BJ (cell line): ENCODE measurements at places on chromosomes 5 and 9.

DNA sequence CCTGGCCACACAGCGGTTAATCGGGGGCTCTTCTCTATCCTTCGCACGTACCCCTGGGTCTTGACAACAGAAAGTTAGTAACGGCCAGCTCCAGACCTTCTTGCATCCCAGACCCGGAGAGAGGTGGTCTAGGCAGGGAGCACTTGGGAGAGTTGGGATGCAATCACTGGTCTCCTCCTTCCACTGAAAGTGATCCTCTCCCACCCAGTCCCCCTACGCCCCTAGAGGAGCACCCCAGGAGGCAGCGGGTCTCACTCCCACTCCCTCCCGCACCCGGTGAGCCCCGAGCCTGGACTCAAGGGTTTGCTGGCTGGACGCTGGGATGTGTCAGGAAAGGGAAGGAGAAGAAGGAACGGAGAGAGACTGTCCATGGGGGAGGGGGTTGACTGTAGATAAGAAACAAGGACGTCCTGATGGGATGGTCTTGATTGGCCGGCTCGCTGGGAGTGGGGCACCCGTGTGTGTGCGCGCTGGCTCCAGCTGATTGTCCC lies 2.0 kb downstream of the RORB start:
- DNase-seq: no peak

DNA sequence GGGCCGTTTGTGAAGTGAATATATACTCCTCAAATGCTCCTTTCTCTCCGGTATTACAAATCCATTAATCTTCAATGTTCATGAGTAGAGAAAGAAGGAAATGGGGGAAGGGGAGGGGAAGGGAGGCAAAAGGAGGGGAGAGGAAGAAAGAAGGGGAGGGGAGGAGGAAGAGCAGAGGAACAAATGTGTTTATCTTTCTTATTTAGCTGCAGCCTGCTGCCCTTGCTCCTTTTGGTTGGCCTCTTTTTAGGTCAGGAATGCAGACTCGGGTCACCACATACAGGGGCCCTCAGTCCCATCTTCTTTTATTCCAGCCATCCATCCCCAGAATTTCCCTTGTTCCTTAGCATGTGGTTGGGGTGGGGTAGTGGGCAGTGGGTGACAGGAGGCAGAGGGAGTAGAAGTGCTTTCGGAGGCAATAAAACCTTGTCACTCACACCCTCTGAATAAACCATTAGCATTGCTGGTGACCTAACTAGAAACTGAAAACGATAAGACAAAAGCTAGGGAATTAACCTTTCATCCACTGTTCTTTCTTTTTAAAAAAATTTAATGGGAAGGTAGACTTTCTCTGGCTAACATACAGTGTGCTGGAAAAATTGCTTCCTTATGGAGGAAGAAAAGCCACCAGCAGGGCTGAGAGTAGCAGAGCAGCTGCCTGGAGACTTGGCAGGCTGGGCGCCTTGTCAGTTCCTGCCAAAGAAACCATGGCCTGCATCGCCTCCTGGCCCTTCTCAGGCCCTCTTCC lies 16.8 kb upstream of the PRLR start:
- DNase-seq: no peak

DNA sequence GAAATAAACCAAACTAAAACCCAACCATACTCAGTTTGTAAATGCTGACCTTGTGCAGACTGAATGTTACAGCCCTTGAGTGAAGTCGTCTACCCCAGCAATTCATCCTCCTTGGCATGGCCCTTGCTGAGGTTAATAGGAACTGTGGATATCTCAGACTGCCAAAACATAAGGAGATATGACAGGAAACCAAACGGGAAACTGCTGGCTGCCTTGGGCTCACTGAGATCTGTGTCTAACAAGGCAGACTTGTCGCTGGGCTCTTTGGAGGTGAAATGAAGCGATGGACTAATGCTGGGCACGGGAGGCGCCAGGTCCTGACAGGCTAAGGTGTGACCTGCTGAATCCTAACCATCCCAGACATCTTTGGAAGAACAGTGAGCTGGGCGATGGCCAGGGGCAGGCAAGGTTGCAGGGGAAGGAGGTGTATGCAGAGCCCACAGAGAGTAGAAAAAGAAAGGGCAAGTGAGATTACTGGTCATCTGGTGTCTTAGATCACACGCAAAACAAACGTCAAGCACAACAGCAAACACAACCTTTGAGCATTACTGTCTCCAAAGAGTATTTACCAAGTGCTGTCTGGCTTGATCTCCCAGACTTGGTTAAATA lies 44.6 kb upstream of the ALDH1A1 start:
- no peak for DNase-seq

- DNase-seq: no peak
Observed at GRCh38 chr9:127248241-127248640, 16.3 kb upstream of the GARNL3 start.

- DNase-seq: no peak
Observed at GRCh38 chr9:127447416-127448111, 3.6 kb downstream of the RPL12 start.

DNA sequence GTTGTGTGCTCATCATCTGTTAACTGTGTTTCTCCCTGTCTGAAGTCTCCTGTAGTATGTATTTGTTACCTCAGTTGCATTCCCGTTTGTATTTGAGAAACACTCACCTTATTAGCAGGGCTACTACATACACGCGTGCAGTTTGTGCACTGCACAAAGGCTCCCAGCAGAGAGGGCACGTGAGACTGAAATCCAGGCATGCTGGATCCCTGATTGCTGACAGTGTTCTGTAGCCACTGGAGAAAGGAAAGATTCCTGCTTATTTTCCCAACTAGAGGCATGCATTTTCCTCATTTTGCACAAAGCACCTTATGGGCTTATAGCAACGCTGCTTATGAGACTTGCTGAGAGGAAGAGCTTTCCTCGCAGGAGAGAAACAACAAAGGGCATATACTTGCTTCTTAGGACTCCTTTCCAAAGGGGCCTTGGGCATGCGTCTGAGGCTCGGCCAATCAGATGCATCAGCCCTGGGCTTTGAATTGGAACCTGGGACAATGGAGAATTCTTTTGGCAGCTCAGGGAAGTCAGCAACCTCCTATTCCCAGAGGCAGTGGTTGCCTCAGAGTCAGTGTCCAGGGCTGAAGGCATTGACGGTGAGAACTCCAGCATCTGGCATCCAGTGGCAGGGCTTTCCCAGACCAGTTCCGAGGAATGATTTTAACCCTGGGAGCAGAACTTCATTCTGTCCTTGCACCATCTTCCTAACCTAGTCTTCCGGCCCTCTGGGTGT lies 9.9 kb upstream of the MEGF10 start:
- no peak for DNase-seq

DNA sequence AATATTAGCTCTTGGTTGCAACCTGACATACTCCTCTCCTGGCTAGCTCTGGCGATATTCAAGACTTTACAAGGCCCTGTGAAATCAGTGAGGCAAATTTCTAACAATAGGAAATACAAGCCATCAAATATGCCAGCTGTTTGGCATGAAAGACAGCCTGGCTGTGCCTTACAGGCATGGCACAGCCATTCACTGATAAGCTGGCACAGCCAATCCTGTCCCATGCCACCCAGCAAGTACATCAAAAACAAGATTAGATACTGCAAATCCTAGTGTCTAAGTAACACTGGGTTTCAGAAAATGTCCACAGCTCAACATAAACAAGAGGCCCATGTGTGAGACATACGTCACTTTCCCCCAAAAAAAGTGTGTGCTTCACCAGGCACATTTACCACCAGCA lies 1045.8 kb upstream of the DMAC1 start:
- DNase-seq: no peak

- DNase-seq: no peak
Observed at GRCh38 chr9:73131461-73131860, 20.2 kb upstream of the ANXA1 start.

DNA sequence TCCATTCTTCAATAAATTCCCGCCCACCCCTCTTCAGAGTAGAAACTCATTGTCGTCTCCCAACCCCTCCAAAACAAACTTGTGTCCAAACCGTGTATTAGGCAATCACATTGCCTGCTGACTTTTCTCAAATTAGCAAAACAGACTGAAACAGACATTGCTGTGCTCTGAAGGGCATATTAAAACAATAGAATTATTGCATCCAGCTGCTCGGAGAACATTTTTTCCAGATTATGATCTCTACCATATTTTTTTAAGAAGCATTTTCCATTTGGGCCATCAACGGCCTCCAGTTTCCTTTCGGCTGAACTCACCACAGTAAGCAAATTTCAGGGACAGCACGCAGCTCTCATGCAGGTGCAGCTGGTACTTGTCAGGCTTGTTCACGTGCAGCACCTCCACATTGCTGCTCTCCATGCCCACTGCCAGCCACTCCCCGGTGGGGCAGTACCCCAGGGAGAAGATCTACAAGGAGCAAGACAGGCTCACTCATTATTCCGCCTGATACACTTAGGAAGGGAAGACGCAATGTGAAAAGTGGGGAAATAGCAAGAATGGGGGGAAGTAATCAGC lies 104.1 kb downstream of the TLE1 start:
- DNase-seq: no peak

- DNase-seq: no peak
Observed at GRCh38 chr9:84216151-84216550, 124.4 kb downstream of the SLC28A3 start.

GRCh38 chr9:98877311-98877710 lies 66.4 kb upstream of the COL15A1 start:
- DNase-seq: no peak

DNA sequence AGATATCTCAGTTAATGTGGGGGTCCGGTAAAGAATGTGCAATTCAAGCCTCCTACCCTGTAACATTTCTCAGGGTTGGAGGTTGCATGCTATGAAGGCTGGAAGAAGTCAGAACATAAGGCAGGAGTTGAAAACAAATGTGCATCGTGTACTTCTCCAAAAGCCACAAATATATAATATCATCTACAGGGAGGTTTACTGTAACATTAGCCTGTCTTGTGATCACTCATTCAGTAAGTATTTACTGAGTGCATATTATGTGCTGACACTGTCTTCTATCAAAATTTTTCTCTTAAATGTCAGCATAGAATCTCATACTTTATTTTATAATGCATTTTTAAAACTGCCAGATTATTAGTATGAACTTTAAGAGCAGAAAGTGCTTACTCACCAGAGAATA lies 105.6 kb upstream of the ZNF366 start:
- no peak for DNase-seq

- DNase-seq: no peak
Observed at GRCh38 chr5:67549296-67549618, 352.7 kb upstream of the CD180 start.

DNA sequence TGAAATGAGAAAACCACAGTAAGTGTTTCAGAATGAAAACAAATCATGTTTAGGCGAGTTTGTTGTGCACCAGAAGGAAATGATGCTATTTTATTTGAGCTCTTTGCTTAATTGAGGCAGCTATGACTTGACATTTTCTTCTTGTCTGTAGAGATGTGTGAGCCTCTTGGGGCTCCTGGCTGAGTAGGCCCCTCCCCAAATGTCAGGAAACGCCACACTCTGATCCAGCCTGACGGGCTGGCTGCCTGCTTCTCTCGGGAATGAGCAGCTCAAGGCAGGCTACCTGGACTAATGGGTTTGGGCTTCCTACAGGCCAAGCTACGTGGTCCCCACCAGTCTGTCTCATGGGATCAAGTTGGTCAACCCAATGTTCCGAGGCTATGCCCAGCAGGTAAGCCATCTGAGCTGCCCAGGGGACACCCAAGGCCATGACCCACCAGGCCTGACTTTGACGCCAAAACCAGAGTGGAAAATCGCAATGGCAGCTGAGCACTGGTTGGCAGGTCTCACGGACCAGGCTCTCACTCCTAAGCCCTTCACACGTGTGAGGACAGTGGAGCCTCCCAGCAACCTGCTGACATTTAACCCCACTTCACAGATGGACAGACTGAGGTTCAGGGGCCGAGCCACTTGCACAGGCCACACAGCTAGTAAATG lies 29.9 kb downstream of the USP20 start:
- DNase-seq: no peak

GRCh38 chr5:131242728-131243255 lies 21.1 kb upstream of the CDC42SE2 start:
- peak; percentile 68 for DNase-seq

GRCh38 chr9:123282362-123283047 lies 14.1 kb upstream of the STRBP start:
- DNase-seq: no peak

GRCh38 chr9:32069169-32069813 lies 315.2 kb upstream of the ACO1 start:
- DNase-seq: no peak

- DNase-seq: no peak
Observed at GRCh38 chr5:65103756-65104440, 335.2 kb downstream of the CWC27 start.
